Stimulated activated CD4-positive, alpha-beta T cell treated with anti-CD3 and anti-CD28 coated beads, Interleukin-2, amount 100 ng/mL, for 48 hours (primary cell): ENCODE measurements at places on chromosomes 11 and 22.

DNA sequence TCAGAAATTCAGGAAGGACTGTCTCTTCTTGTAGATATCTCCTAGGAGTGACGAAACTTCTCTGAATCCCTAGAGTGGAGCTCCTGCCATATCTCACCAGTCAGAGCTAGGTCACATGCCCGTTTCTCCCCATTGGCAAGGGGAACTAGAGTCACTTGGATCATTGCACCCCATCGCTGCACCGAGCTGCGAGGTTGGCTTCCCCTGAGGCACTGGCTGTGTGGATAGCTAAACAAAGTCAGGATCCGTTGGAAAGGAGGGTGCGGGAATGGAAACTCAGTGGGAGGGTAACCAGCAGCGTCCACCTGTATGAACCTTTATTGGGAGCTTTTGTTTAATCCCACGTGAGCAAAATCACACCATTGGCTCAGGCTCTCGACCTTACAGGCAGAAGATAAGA, 283.8 kb downstream of the BRD1 start:
- DNase-seq = no peak

- no peak for DNase-seq
Measured at GRCh38 chr11:128840137-128840536, 27.0 kb downstream of the KCNJ1 start.

DNA sequence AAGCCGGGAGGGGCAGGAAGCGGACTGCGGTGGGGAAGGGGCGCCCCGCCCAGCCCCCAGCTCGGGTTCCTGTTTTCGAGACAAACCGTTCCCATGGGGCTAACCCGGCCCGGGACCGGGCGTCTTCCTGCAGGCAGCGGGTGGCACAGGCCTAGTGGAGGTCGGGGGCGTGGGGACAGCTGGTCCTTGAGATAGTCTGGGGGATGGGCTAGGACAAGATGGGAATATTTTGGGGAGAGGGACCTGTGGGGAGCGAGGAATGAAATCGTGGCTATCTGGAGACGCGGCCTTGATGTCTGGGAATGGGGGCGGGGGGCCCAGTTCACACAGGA, 1.2 kb upstream of the RASGRP2 start:
- no peak for DNase-seq

DNA sequence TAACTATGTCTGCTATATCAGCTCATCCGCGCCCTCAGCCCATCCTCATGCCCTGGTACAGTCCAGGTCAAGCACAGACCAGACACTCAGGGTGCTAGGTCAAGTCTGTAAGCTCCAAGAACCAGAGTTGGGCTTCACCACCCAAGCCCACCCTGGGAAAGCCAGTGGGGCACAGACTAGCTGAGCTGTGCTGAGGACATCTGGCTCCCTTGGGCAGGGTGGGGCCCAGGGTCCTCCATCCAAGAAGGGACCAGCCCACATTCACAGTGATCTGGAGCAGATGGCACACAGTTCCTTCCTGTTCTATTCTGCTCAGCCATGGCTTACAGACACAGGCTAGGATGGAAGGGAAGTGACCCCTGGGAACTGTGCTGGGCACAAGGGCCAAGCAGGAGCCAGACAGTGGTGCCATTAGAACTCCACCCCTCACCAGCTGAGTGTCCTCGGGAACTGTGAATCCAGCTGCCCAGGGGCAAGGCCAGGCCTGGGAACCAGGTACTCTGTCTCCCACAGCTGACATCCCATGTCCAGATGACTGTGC, 9.1 kb downstream of the P2RY6 start:
- DNase-seq = no peak

- DNase-seq = no peak
Measured at GRCh38 chr11:1920909-1921573, 1.5 kb downstream of the TNNT3 start.
